Skin of body (tissue), 3 donors: ENCODE measurements at places on chromosomes 11 and 22. TPM values are rescaled to one million over a fixed set of nuclear protein-coding genes. Genes with fewer than 3 reads are reported as not detected.

GRCh38 chr22:26429458-26430286 lies 612 bp downstream of the ASPHD2 start:
- DNase-seq = no peak

GRM5 gene
- total RNA-seq = 0.20 TPM

SUSD2 gene
- 0.99 TPM for total RNA-seq

GRCh38 chr11:27816197-27816596 lies 115.9 kb upstream of the BDNF start:
- no peak for DNase-seq

WNT11 gene
- 33.0 TPM for total RNA-seq

- peak; percentile 38 for DNase-seq
Observed at GRCh38 chr11:8681837-8682302, 595 bp downstream of the TRIM66 start.

- no peak for DNase-seq
Observed at GRCh38 chr11:9739123-9739900, 75.4 kb downstream of the SWAP70 start.

- DNase-seq = no peak
Observed at GRCh38 chr22:32286290-32286840, 31.2 kb upstream of the SLC5A4 start.

DNA sequence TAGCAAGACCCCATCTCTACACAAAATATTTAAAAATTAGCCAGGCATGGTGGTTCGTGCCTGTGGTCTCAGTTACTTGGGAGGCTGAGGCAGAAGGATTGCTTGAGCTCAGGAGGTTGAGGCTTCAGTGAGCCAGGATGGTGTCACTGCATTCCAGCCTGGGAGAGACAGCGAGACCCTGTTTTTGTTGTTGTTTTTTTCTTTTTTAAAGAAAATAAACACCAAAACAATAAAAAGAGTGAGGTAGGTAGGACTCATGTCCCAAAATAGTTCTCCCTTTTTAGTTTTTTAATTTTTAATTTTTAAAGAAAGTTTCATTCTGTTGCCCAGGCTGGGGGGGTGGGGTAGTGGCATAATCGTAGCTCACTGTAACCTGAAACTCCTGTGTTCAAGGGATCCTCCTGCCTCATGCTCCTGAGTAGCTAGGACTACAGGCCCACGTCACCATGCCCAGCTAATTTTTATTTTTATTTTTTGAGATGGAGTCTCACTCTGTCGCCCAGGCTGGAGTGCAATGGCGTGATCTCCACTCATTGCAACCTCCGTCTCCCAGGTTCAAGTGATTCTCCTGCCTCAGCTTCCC lies 25.5 kb upstream of the MALAT1 start:
- no peak for DNase-seq

DNA sequence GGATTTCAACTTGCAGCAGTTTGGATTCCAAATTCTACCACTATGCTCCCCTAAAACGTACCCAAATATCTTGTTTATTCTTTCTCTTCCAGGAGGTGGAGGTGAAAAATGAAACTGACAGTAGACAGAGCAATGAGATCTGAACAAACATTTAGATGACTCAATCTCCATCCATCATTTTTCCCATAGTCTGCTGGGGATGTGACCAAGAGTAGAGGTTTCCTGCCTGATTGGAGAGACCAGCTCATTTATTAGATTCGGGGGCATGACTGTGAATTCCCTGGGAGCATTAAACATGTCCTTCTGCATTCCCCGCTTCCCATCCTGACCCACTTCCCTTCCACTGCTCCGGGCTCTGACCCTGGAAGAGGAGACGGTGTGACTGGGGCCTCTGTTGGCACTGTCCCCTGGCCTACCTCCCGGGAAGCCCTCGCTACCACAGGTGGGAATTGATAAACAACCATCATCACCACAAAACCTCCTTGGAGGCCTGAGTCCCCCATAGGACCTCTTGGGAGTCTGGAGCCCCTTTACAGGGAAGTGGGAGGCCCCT lies 20.3 kb downstream of the DKK3 start:
- DNase-seq = no peak

- DNase-seq = no peak
Observed at GRCh38 chr11:11510939-11511338, 110.9 kb downstream of the GALNT18 start.

AGBL2 gene
- total RNA-seq = 1.1 TPM

AIFM3 gene
- total RNA-seq = 0.20 TPM

DNA sequence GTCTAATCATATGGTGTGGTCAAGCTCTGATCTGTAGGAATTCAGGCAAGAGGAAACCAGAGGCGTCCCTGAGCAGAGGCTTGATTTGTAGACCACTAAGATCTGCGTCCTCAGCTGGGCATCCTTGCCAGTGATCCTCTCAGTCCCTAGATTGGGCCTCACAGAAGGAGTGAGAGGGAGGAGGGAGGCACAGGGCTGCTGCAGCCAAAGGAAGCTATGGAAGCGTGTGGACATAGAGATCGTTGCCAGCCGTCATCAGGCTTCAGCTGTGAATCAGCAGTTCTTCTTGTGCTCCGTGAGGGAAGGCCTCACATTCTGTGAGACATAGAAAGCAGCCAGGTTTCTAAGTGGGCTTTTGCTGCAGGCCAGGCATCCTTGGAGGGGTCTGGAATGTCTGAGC lies 254.6 kb upstream of the KIRREL3 start:
- DNase-seq = no peak

- DNase-seq = no peak
Observed at GRCh38 chr11:41254966-41255365, 204.5 kb downstream of the LRRC4C start.

DNA sequence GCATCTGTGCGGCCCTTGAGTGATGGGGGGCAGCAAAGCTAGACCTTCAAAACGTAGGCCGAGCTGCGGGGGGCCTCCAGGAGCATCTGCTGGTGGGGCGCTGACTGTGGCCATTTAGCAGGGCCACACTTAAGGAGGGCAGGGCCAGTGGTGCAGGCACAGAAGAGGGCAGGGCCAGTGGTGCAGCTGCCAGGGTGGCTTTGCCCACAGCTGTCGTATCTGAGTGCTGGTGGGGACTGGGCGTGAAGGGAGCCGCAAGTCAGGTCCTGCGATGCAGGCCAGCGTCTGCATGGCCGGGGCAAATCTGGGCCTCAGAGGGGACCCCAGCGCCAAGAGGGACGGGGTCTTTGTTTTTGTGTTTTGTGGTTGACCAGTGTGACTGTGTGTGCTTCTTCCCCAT lies 27.7 kb downstream of the RNH1 start:
- DNase-seq = no peak

GRCh38 chr11:20731676-20732215 lies 62.4 kb downstream of the NELL1 start:
- DNase-seq = no peak

GRCh38 chr11:74468936-74469335 lies 1.6 kb upstream of the KCNE3 start:
- no peak for DNase-seq

GRCh38 chr11:105368711-105369110 lies 229.1 kb upstream of the CARD18 start:
- no peak for DNase-seq

DNA sequence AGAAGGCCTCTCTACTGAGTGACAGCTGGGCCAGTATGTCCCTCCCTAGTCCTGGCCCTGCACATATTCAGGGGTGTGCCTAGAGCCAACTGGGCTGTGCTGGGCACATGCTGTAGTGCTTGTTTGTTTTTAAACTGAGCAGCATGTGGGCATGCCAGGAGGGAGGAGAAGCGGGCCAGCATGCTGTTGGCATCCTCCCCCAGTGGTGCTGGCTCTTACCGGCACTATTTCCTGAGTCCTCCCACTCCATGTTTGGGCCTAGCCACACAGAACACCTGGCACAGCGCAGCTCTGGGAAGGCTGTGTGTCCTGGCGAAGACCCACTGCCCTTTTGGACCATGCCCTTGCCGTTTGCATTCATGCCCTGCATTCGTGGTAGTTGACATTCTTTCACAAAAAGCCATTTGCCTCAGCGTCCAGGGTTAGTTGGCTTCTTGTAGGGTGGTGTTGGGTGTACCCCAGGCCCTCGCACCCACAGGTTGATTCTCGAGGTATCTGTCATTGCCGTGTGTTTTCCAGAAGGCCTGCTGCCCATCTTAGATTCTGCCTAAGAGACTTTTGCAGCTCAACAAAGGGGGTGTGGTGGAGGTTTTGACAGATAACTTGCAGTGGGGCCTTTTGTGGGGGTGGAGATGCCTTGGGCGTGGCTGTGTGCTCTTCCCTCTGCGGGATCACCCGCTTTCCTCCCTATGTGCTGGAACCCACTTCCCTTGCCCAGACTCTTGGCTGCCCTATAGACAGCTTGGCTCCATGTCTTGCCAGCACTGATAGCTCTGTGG lies 13.6 kb downstream of the DGCR8 start:
- DNase-seq = no peak

DNA sequence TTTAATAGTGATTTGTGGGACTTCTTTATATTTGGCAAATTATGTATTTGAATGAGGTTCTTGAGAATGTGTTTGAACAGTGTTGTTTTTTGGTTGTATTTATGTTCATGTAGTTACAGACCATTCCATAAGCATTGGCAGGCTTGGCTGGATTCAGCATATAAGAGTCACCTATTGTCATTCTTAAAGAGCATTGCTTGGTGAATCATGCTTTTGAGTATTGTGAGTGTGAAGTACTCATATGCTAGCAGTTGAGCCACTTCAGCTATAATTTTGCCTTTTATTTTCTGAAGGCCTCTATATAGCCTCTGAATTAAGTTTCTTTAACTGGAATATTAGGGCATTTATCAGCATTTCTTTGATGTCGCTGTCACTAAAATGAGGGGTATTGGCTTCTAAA lies 110.0 kb upstream of the GAL start:
- no peak for DNase-seq

DNA sequence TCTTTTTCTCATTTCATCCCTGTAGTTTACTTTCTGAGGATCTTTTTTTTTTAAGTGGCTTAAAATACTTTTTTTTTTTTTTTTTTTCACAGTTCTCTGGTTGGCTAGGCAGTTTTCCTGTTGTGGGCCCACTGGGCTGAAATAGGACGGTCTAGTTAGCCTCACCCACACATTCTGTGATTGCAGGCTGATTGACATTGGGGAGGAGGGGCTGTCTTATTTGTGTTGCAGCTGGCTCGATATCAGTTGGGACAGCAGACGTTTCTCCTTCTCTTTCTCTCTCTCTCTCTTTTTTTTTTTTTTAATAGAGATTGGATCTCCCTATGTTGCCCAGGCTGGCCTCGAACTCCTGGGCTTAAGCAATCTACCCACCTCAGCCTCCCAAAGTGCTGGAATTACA lies 6.9 kb downstream of the BCR start:
- no peak for DNase-seq

DNA sequence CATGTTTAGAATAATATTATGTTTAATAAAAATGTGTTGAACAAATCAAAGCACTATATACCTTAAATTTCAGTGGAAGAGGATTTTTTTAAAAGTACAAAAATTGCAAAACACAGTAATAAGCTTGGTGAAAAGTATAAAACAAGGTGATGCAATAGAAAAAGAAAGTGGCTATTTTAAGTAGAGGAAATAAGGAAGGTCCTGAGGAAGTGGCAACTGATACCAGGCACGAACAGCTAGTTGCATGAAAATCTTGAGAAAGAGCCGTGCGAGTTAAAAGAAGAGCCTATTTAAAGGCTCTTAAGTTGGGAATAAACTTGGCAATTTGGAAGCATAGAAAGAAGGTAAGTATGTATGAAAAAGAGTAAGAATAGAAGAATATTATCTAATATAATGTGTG lies 1679.3 kb downstream of the LRRC4C start:
- DNase-seq = no peak

FOSL1 gene
- total RNA-seq = 10.6 TPM

GRCh38 chr22:38082986-38083710 lies 836 bp downstream of the SLC16A8 start:
- DNase-seq = no peak

TPBGL gene
- not detected for total RNA-seq

ARFIP2 gene
- 28.6 TPM for total RNA-seq

- no peak for DNase-seq
Observed at GRCh38 chr11:47941907-47942558, 38.3 kb upstream of the PTPRJ start.

DNA sequence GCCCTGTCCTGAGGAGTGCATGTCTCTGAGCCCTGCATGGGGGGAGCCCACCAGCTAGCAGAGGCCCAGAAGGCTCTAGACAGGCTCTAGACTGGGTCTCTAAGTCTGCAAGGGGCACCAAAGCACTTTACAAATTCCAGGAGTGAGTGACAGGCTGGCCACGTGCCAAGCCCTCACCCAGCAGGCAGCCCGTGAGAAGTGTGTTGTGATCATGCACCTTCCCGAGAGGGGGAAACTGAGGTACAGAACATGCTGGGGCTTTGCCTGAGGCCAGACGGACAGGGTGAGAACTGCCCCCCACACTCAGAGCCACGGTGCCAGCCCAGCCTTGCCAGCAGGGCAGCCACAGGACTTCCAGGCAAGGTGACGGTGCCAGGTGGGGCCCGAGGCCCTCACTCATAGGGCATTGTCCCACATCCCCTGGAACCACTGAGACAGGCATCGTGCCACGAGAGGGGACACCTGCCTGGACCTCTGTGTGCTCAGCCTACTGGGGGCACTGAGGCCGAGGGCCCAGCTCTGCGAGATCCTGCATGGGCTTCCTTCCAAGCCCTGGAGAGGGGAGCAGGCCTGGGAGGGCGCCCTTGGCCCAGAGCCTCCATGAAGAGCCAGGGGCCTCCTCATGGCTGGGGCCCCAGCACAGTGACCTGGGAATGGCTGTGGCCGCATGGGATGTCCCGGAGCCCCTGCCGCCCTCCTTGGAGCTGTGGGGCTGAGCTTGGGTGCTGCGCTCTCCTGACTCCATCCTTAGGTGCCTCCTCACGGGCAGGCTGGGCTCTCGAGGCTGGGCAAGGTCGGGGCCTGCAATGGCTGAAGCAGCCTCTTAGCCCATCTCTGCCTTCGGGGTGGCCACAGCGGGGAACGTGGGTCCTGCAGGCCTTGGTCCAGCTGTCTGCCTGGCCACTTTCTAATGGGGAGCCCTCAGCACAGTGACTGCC lies 121.5 kb downstream of the KCNQ1OT1 start:
- DNase-seq = no peak

DNA sequence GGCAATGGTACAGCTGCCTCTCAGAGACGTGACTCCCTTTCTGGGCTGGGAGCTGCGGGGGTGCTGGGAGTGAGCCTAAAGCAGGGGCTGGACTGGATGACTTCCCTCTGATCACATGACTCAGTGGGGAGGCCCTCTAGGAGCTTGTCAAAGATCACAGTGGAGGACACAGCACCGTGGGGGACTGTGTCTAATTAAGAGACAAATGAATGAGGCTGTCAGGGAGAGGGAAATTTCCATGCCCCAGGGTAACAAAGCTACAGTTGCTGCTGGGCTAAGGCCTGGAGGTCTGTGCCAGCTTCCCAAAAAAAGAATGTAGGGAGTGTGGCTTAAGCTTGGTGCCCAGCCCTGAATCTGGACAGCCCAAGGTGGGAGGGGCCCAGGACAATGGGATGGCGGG lies 262.8 kb upstream of the PLET1 start:
- peak; percentile 49 for DNase-seq
